ENCODE measurements at places on chromosomes 16 and 17. TPM values are rescaled to one million over a fixed set of nuclear protein-coding genes. Genes with fewer than 3 reads are reported as not detected.

PRAC2 gene
- polyA plus RNA-seq = not detected

TBC1D28 gene
- polyA plus RNA-seq = not detected

SLC52A1 gene
- polyA plus RNA-seq = 0.42 TPM

CMTM4 gene
- 72.8 TPM for polyA plus RNA-seq

PTGES3L gene
- 2.3 TPM for polyA plus RNA-seq

CNGB1 gene
- polyA plus RNA-seq = not detected

TNS4 gene
- 0.08 TPM for polyA plus RNA-seq

PRR15L gene
- polyA plus RNA-seq = 22.7 TPM

AGRP gene
- 0.91 TPM for polyA plus RNA-seq

TMEM204 gene
- polyA plus RNA-seq = 24.7 TPM

TEKT1 gene
- 0.71 TPM for polyA plus RNA-seq

PRDM7 gene
- polyA plus RNA-seq = 0.74 TPM

KCNJ18 gene
- polyA plus RNA-seq = not detected

ODAD4 gene
- 7.6 TPM for polyA plus RNA-seq

TNFRSF17 gene
- polyA plus RNA-seq = not detected

ABCC3 gene
- polyA plus RNA-seq = 22.2 TPM

CLEC18B gene
- polyA plus RNA-seq = 228 TPM

SCARF1 gene
- polyA plus RNA-seq = 7.3 TPM

BRIP1 gene
- polyA plus RNA-seq = 9.5 TPM

SLC6A2 gene
- polyA plus RNA-seq = not detected

PPY gene
- 0.19 TPM for polyA plus RNA-seq

ACSF3 gene
- 37.1 TPM for polyA plus RNA-seq

TEX14 gene
- polyA plus RNA-seq = 0.63 TPM

VASN gene
- 74.6 TPM for polyA plus RNA-seq

LGALS9B gene
- not detected for polyA plus RNA-seq

ERCC4 gene
- polyA plus RNA-seq = 14.5 TPM

GAS2L2 gene
- 0.13 TPM for polyA plus RNA-seq

PPP1R27 gene
- polyA plus RNA-seq = not detected

UNC119 gene
- 70.3 TPM for polyA plus RNA-seq

ATP1B2 gene
- 21.5 TPM for polyA plus RNA-seq

KRTAP4-12 gene
- polyA plus RNA-seq = not detected

TMEM238L gene
- polyA plus RNA-seq = 3.0 TPM

KRT32 gene
- not detected for polyA plus RNA-seq

KRTAP9-2 gene
- not detected for polyA plus RNA-seq

PRAC1 gene
- polyA plus RNA-seq = not detected

NLK gene
- 53.9 TPM for polyA plus RNA-seq

TVP23A gene
- polyA plus RNA-seq = 2.5 TPM

OR3A2 gene
- polyA plus RNA-seq = 0.71 TPM

MFSD6L gene
- 4.8 TPM for polyA plus RNA-seq

ACBD4 gene
- 11.1 TPM for polyA plus RNA-seq

PFAS gene
- 40.4 TPM for polyA plus RNA-seq

NOD2 gene
- 0.30 TPM for polyA plus RNA-seq

MYH8 gene
- polyA plus RNA-seq = 0.64 TPM

ST6GALNAC1 gene
- 0.99 TPM for polyA plus RNA-seq

CTRB2 gene
- polyA plus RNA-seq = 0.10 TPM

AIPL1 gene
- not detected for polyA plus RNA-seq

EVI2B gene
- polyA plus RNA-seq = 1.2 TPM

CDH3 gene
- 62.2 TPM for polyA plus RNA-seq

ZCCHC14 gene
- 34.4 TPM for polyA plus RNA-seq

All from renal pelvis (tissue), 12 donors.